Activated CD8-positive, alpha-beta memory T cell treated with anti-CD3 and anti-CD28 coated beads, Interleukin-2, amount 10 ng/mL, durations not matched to agents 7 days and 5 days (primary cell): ENCODE measurements at places on chromosomes 5 and 9. TPM values are rescaled to one million over a fixed set of nuclear protein-coding genes. Genes with fewer than 3 reads are reported as not detected.
A peak's percentile ranks its signal among the peaks of the same experiment; 100 is the strongest.

WWC1 gene
- 0.30 TPM for total RNA-seq

SPATA31A5 gene
- total RNA-seq, result not detected

SAXO1 gene
- not detected for total RNA-seq

PCDHA5 gene
- not detected for total RNA-seq

FLT4 gene
- 2.8 TPM for total RNA-seq

DNA sequence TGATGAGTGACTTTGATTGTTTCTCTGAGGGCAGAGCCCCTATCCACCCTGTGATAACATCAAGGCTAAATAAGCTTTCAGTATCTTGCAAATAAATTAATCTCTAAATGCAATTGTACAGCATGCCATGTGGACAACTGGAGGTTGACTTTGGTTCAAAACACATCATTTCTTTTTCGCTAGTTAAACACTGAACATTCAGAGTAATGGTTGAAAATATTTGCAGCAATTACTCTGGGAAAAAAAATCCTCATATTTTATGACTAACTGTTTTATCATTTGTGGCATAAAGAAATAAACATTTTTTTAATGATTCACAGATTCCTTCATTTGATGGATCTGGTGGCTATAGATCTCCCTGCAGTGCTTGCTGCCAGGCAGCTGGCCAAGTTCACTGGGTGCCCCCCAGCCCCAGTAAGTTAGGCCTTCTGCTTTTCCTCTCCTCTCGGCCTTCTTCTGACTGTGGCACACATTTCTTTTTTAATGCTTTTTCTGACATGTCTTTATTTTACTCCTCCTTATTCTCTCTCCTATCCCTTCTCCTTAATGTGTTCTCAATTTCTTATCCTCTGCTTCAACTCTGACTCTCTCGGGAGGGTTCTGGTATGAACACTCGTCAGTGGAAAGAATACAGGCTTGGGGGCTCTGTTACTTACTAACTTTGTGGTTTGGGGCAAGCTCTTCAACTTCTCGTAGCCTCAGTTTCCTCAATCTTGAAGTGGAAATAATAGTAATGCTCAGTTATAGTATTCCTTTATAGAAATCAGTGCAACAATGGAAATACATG is 69.6 kb downstream of the ADAMTSL1 start:
- no peak for DNase-seq

DNA sequence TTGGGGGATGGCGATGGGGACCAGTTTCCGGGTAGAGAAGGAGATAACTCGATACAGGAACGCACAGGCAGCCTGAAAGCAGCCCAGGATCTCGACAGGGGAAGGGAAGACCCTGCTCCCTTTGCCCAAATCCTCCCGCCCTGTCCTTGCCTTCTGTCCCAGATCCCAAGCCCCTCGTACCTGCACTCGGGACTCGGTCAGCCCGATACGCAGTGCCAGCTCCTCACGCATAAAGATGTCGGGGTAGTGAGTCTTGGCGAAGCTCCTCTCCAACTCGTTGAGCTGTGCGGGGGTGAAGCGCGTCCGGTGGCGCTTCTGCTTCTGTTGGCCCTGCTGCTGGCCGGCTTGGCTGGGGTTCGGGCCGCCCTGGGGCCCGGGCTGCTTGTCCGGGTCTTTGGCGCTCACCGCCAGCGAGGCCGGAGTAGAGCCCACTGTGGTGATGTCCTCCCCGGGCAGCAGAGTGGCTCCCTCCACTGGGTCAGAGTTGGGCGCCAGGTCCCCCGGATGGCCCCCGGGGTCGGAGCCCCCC is 1.8 kb downstream of the OTP start:
- no peak for DNase-seq

DNA sequence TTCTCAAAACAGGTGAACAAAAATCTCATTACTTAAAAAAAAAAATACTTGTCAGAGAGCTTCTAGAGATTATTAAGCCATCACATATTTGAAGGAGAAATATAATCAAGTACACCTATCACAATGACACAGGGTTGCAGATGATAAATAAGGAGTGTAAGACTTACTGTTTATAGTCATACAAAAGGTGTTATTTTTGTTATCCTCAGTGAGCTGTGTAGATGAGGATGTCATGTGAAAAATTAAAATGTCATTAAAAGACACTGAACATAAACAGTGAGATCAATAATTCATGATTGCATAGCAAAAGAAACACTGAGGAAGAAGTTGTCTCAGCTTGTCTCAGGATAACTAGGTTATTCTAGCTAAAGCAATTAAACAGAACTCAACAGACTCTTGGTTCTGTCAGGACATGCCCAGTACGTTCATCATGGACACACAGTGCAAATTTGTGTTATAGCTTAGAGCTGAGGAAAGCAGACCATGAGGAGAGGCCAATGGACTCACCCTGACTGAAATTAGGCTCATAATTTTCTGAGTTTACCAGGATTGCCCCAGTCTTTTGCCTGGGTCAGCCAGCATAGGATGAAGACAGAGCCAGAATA is 1162.6 kb upstream of the C9orf72 start:
- DNase-seq, result no peak

DNA sequence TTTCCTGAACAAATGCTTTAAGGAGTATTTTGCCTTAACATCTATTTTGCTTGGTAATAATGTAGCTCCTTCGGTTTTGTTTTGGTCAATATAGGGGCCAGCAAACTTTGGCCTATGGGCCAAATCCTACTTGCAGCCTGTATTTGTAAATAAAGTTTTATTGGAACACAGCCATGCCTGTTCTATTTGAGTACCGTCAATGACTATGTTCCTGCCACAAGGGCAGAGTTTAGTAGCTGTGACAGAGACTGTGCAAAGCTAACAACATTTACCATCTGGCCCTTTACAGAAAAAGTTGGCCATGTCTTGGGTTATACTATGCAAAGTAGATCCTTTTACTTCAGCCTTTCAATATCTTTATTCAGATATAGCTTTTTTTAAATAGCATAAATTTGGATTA is 113.4 kb downstream of the NR3C1 start:
- DNase-seq, result no peak

GRCh38 chr5:166963596-166963995 is 1327.8 kb upstream of the WWC1 start:
- no peak for DNase-seq

GRCh38 chr5:10454591-10455276 is 13.1 kb downstream of the ROPN1L start:
- no peak for DNase-seq

DNA sequence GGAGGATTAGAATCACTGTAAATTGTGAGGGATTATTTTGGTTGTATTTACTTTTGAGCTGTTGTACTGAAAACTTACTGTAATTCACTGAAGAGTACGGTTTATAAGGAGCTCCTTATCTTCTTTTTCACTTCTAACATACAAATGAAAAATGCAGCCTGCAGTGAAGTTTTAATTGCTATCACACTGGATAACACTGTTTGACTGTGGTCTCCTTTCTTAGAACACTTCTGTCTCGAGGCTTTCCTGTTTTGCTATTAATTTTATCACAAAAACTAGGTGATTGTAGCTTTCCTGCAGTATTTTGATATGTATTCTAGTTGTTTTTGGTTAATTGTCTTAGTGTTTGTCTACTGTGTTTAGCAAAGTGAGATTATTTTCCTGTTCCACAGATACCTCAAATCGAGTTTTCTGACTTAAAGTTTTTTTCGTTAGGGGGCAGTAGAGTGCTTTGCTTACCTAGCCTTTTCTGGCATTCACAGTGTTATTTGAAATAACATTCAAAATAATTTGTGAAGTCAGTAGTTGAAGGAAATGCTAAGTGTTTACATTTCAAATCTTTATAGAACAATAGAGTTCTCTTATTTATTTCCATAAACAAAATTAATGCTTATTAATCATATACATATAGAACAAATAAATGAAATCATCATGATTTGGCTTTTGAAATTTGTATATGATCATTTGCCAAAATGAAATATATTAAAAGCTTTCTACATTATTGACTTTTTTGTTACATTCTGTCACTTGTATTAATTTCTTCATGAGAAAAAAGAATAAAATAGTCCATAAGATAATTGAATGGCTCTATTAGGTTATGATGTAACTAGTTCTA is 52.9 kb downstream of the COMMD10 start:
- DNase-seq, result no peak

GRCh38 chr5:29001666-29002065 is 1963.3 kb upstream of the CDH9 start:
- DNase-seq, result no peak

- DNase-seq, result no peak
Observed at GRCh38 chr5:81774374-81774773, 23.5 kb upstream of the SSBP2 start.

DNA sequence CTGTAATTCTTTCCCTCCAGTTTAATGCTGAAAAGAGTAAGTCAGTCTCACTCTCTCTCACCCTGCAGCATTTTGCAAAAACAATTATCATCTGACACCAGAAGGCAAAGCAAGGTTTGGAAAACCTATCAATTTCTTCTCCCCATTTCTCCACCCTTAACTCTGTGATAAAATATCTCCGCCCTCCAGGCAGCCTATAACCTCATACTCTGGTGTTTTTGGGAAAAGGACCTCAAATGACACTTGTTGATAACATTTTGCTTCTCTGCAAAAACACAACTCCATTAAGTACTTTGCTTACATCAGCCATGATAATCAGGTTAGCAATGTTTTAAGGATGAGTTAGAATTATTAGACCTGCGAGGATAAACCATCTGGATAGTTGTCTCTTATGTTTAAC is 2.3 kb downstream of the ANKH start:
- DNase-seq, result no peak

- DNase-seq, result no peak
Observed at GRCh38 chr5:172380987-172381643, 73.2 kb downstream of the SH3PXD2B start.

- DNase-seq, result no peak
Observed at GRCh38 chr5:97657239-97657638, 474.2 kb upstream of the RIOK2 start.

- no peak for DNase-seq
Observed at GRCh38 chr9:126588491-126589168, 25.1 kb upstream of the LMX1B start.

GRCh38 chr9:104494808-104495207 is 9.3 kb upstream of the OR13F1 start:
- no peak for DNase-seq

- DNase-seq, result no peak
Observed at GRCh38 chr9:129983891-129984290, 59.1 kb downstream of the FNBP1 start.

DNA sequence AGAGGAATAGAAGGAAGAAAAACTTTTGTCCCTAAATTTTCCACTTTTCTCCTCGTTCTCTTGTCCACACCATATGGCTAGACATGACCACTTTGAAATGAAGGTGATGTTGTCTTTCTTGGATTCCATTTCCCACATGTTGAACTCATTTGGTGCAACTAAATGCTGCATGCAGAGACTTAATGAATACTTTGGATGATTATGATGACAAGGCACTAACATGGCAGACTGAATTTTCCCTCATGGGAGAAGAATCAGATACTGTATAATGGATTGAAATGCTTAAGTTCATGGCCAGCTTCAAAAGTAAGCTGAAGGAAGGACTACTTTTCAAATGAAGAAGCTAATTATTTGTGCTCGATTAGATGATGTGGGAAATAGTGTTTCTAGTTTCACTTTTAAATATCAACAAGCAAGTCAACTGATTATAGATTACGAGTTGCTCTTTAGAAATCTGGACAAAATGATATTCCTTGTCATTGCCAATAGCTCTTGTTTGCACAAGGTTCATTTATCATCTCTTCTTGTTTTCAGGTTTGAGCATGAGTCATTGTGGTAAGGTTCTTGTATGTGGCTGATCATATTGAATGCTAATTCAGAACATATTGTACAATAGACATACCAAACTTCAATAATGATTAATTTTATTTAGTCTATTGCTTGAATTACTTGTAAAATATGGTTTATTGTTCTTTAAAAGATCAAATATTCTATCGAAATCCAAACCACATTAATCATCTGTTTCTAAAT is 501.3 kb upstream of the FTMT start:
- DNase-seq, result no peak

GRCh38 chr5:168467755-168468330 is 18.4 kb upstream of the RARS1 start:
- DNase-seq, result no peak

DNA sequence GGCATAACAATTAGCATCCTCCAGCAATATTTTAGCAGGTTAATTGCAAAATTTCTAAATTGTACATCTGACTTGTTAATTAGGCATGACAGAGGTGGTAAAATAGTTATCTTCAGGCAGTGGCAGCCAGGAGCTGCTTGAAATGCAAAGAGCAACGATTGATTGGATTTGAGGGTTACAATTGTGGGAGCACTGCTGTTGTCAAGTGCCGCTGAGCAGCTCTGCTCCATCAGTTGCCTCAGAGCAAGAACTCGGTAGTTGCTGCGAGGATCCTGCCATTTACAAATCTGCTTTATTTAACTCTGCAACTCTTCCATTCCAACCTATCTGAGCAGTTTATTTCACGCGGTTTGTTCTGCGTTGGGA is 12.6 kb downstream of the PBX3 start:
- no peak for DNase-seq

DNA sequence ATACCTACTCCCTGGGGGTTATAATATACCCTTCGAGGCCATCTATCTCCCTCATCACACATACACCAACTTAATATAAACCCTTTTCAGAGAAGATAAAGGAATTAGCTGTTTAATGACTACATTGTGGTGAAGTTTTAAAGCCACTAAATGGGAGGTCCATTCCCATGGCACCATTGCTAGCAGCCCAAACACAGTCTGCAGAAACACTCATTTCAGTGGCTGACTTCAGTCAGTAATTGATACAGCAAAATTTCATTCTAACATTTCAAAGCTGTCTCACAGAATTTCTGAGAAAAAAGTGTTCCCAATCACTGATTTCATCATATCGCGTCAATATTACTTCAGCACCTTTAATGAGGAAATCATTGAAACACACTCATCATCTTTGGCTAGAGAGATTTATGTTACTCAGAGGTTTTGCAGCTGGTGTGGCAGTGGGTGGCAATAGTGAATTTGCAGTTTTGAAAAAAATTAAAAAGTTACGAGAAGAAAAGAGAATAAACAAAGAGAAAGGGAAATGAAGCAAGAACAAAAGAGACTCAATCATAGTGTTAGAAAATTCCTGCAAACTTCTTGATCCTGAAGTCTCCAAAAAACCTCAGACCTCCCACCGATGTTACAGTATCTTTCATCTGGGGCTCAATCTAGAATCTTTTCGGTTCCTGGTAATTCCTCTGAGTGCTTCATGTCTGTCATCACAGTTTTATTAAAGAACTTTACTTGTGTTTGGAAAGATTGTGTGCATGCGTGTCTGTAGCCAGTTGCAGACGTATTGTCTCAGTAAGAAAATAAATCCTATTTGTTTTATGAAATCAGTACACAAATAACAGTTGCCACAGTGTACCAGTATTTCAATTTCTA is 105.0 kb downstream of the ERCC6L2 start:
- DNase-seq, result no peak

DNA sequence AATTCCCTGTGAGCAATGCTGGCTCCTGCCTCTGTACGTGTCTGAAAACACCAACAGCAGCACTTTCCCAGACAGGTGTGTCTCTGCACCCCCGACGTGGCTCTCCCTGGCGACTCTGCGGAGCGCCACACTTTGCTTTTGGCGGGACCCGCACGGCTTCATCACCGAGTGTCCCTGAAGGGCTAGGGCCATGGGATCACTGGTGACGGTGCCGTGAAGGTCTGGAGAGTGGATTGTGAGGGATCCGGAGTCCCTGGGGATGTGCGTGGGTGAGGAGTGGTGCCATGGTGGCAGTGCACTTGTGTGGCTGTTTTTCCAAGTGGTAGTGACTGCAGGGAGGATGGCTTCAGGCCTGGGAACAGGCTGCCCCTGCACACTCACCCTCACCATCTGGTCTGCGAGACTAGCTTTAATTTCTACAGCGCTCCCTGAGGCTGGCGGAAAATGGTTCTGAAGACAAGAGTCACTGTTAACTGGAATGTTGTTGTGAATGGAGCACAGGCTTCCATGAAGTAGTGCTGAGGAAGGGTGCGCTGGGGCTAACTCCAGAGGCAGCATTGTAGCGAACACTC is 3.2 kb downstream of the NKD2 start:
- no peak for DNase-seq

- DNase-seq, result peak; percentile 79
Observed at GRCh38 chr9:133994353-133995011, 2.4 kb upstream of the VAV2 start.
